ENCODE measurements at places on chromosomes 7 and 10.

DNA sequence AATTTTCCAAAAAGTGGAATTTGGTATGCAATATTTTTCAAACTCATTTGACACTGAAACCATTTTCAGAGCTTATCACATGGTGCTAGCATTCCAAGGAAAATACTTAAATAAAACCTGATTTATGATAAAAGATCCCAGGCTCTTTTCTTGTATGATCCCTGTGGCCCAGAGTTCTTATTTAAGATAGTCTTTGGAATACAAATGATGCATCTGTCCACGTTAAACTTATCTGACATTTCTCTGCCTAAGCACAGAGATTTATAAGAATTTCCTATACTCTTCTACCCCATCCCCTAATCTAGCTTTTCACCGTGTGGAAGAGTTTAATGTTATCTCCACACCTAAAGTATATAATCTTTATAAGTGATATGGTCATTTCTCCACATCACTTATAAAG, 66.2 kb downstream of the AHR start:
- no peak for DNase-seq

DNA sequence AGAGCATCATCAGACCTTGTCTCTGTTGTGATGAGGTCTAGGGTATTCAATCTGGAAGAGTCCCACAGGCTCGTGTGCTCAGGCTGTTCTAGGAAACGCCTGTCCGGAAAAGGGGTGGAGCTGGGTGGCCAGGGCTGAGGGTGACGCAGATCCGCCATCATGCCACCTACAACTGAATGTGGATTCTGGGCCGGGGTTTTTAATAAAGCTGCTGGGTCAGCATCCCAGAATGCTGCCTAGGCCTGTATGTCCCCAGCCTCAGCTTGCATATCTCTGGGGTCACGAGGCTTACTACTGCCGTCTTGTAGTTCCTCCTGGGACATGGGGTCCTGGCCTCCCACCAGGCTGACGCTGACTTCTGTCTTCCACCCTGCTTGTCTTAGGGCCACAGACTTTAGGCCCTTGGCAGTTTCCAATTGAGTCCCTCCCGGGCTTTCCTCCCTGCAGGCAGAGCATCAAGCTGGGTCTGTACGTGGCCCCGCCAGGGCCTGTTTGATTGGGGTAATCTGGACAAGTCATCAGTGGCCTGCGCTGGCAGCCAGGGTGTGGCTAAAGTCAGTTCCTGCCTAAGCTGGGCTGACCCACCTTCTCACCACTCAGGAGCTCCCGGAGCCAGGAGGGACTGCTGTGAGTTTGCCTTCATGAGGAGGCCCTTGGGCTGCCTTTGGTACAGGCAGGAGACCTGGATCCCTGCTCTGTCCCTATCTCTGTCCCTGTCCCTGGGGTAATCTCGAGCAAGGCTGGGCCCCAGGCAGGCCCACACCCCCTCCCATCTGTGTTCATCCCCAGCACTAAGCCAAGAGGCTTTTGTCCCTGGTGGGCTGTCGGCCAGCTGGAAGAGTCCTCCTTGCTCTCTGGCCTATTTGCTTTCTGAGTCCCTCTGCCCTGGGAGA, 79.9 kb downstream of the ZMIZ1 start:
- DNase-seq: no peak

- DNase-seq: no peak
These were observed 84.5 kb upstream of the GPR26 start for GRCh38 chr10:123581656-123582055.

DNA sequence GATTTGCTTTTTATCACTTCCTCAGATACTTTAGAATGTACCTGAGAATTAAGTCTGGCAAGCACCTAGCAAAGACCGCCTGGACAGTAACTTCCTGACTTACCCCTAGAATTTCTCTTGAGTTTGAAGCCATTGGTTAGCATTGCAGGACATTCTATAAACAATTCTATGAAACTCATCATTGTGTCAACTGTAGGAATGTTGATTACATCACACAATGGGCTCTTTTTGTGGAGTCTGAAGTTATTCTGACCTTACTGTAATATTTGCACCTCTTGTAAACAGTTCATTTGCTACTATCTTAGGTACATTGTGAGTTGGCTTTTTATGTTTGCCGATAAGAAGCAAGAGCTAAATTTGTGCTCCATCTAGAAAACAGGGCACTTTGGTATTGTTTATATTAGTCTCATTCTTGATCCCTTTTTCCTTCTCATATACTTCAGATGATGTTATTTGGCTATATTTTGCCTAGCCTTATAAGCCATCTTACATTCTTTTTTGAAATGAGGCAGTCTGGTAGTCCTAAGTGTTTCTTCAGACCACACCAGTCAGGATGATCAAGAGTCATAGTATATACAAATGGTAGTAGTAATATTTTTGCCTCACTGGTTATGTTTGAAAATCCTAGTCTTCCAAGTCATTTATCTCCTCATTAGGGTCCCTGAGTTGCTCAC, 52.4 kb downstream of the CASD1 start:
- DNase-seq: no peak

DNA sequence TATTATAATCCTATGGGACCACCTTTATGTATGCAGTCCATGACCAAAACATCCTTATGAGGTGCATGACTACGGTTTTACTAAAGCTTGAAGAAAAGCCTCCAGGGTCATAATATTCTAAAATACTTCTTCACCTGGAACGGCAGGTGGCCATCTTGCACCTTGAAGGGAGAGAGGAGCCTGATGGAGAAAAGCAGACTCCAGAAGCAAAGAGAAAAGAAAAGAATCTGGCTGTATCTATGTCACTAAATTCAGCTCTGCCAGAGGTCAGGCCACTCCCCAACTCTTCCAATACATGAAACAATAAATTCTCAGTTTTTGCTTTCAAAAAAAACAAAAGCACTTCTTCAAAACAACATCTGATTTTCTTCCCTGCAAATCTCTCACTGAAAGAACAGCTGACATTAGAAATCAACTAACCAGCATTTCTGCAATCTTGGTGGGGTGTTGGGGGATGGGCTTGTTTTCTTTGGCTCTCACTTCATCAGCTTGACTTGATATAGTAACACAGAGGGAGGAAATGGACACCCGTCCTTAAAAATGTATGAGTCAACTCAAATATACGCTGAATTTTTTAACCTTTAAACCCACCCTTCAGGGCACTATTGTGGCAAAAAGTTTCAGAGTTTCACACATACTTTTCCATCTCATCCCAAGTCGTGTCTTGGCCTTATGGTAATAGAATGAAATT, 21.7 kb downstream of the HIBADH start:
- DNase-seq: no peak

GRCh38 chr10:84593506-84593905, 265.1 kb downstream of the CCSER2 start:
- no peak for DNase-seq

GRCh38 chr7:131212114-131212513, 115.6 kb upstream of the MKLN1 start:
- no peak for DNase-seq

DNA sequence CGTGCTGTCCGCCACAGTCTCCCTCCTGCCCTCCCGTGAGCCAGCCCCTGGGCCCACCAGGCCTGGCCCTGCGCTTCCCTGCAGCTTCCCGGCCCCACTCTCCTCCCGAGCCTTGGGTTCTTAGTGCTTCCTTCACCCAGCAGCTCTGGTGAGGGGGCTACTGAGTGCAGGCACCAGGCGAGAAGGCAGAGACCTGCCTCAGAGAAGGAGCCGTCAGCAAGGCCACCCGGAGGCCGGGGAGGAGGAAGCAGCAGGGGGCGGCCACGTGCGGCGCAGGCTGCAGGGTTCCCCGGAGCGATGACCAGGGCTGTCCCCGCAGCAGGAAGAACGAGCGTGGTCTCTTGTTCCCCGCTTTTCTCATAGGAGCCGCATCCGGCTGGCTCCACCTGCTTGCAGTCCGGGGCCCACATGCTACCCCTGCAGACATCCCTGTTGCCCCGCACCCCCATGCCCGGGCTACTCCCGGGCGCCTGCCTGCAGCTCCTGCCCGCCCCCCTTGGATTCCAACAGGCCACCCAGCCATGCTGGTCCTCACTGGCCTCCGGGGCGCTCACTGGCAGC, 20.5 kb downstream of the YKT6 start:
- no peak for DNase-seq

- no peak for DNase-seq
These were observed 168.5 kb upstream of the MEOX2 start for GRCh38 chr7:15854841-15855524.

DNA sequence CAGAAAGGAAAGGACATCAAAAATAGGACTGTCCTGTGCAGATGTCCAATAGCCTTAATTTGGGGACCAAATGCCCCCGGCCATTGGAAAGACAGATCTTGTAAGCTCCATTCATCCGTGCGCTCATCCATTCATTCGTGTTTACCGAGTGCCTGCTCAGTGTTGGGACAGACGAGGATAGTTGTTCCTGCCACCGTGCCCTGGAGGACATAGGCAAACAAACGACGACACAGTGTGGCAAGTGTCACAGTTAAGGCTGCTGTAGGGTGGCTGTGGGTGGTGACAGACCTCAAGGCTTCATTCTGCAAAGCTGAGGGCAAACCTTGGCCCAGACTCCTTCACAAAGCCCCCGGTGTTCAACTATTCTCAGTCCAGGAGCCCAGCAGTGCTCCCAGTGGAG, 27.6 kb downstream of the MKI67 start:
- DNase-seq: no peak

DNA sequence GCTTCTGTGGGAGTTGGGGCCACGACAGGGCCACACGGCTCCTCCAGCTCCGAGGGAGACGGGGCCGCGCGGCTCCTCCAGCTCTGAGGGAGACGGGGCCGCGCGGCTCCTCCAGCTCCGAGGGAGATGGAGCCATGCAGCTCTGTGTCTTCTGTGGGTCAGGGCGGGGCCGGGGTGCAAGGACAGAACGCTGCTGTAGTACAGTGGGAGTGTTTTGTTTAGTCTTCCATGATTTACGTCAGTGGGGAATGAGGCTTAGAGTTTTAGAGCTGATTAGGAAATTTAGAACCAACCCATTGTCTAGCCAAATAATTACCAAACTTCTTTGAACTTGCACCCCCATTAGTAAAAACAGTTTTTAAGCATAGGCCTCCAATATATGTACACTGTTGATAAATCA, 32.9 kb upstream of the PRKAR1B start:
- DNase-seq: no peak

DNA sequence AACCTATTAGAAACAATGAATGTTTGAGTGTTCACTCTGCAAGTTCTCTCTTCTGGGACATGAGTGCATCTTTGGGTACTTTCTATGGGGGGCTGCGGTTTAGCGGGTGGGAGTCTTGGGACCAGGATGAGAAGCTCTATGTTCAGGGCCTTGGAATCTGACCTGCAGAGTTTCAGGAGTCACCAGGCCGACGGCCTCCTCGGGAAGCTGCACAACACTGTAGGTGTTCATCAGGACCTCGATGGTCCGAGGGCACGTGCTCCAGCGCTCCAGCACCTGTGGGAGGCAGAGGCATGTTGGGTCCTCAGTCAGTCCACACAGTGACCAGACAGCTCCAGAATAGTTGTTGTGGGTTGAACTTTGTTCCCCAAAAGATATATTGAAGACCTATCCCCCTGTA, 8.9 kb upstream of the GBX1 start:
- DNase-seq: no peak

- DNase-seq: no peak
These were observed 64.7 kb downstream of the BICC1 start for GRCh38 chr10:58577437-58577777.

DNA sequence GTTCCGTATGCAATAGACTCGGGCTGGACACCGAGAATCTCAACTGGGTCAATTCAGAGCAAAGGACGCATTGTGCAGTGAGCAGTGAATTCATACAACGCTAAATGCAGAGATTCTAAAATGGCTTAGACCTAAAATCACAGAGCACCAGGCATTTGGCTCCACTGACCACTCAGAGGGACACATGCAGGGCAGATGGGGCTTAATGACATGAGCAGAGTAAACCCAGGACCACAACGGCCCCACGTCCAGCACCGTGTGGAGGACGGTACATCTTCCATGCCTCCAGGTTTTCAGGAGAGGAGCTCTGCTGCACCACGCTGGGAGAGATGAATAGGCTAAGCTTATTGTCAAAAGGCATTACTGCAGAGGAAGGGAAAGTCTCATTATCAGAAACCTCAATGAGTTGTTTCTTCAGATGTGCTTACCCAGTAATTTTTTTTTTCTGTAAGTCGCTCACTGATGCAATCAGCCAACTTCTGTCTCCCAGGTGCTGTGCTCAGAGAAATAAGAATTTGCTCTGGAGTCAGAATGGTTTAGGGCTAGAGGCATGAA, 555.0 kb downstream of the PTPRN2 start:
- no peak for DNase-seq

DNA sequence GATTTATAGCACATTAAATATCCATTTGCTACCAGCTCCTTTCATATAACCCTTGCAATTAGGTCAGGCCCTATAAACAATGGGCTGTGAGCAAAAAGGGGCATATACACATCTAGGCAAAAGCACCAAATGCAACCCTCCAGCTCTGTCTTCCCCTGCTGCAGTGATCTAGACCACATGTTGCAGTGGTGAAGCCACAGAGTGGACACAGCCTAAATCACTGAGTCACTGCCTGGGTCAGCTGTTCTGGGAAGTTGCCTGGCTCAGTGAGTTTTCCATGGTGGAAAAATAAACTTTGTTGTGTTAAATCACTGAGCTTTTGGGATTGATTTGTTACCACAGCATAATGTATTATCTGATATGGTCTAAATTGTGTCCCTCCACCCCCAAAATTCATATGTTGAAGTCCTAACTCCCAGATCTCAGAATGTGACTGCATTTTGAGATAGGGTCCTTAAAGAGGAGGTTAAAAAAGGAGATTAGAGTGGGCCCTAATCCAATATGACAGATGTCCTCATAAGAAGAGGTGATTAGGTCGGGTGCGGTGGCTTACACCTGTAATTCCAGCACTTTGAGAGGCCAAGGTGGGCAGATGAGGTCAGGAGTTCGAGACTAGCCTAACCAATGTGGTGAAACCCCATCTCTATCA, 70.4 kb downstream of the ZFAND4 start:
- no peak for DNase-seq

DNA sequence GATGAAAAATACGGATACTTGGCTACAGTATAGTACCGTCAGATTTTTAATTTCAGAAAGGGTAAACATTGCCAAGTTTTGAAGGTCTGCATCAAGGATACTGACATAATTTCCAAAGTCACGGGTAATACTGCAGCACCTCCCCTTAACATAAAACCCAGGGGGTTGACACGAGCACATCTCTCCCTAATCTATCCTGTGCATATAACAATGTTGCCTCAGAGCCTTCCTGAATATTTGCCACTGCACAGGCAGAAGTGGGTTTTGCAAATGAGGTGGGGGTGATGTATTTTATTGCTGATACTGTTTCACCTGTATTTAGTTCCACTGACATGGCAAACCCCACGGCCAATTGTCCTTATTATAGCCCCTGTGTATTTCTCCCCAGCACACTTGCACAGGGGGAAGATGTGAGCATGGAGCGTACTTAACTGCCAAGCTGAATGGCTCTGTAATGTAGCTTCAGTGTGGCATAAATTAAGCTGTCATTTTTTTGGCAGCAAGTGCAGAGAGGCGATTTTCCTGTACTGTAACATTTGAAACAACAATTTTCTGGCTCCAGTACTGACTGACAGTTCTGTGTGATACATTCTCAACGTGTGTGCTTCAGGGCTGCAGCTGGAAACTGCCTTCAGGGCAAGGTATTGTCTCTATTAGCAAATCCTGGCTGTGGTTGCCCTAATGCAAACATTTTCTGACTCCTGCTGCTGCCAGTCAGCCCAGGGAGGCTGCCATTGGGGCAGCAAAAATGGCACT, 299.6 kb upstream of the SP4 start:
- no peak for DNase-seq
